ENCODE measurements at places on chromosomes 3 and 15.

- no peak for DNase-seq
These were observed 420 bp downstream of the KCNH8 start for GRCh38 chr3:19148768-19149091.

- peak; percentile 41 for DNase-seq
These were observed 84.7 kb downstream of the SEC22A start for GRCh38 chr3:123286308-123287023.

DNA sequence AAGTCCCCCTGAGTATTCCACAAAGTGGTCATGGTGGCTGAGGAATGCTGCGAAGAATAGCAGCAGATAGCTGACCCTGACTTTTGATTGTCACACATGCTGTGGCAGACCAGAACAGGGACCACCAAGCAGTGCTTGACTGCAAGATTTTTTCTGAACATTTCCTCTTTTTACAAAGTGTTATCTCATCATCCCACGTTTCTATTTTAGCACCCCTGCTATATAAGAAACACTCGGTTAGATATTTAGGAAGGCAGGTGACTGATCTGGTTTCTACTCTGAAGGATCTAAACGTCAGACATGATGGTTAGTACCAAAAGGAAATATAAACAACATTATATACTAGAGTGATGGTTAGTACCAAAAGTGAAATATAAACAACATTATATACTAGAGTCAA is 9.1 kb downstream of the SLC25A26 start:
- no peak for DNase-seq

DNA sequence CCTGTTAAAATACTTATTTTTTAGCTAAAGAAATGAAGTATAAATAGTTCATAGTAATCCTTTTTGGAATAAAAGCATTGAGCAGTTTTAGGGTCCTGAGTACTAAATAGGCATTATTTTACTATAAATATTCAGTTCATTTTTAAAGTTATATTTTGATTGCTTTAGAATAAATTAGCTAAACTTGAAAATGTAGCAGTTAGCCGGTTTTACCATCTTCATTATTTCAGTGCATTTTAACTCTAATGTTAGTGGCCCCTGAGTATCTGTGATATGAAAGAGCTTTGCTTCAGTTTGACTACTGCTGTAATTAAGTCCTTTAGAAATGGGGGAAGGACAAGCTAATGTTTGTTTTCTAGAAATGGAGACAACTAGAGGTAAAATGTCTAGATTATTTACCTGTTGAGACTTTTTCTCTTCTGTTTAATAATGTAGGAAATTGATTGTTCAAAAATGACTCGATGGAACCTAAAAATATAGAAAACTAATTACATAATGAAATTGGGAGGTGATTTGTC is 3.6 kb downstream of the SMC4 start:
- DNase-seq, result no peak

DNA sequence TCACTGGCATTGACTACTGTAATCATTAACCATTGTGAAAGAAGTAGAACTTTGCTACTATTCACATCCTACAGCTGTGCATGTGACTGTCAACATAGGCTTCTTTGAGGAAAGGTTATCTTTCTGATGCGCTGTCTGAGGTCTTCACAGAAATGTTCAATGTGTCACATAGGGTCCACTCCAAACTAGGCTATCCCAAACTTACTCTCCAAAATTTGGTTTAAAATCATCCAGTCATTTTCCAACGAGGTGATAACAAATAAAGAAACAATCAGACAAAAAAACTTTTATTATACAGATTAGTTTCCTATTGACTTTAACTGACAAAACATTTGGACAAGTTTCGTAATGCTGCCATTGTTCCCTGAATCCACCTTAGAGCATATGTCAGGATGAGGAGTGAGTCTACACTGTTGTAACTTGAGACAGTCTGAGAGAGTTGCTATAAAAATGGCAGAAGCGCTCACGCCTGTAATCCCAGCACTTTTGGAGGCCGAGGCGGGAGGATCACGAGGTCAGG is 511.6 kb downstream of the PLOD2 start:
- DNase-seq, result no peak

DNA sequence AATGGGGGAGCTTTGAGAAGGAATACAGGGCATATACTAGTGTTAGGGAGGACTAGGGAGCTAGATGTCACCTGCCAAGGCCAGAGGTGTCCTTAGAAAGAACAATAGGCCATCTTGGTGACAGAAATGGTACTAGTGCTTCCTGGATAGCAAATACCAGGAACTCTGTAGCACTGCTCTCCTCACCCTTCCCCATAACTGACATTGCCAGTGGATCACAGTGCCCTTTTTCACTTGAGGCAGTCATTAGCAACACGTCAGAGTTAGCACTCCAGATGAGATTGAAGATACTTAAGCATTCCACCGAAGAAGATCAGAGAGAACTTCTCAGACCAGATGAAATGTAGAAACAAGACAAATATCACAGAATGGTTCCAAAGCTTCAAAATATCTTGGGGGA is 103.1 kb upstream of the PDZRN3 start:
- DNase-seq, result no peak

DNA sequence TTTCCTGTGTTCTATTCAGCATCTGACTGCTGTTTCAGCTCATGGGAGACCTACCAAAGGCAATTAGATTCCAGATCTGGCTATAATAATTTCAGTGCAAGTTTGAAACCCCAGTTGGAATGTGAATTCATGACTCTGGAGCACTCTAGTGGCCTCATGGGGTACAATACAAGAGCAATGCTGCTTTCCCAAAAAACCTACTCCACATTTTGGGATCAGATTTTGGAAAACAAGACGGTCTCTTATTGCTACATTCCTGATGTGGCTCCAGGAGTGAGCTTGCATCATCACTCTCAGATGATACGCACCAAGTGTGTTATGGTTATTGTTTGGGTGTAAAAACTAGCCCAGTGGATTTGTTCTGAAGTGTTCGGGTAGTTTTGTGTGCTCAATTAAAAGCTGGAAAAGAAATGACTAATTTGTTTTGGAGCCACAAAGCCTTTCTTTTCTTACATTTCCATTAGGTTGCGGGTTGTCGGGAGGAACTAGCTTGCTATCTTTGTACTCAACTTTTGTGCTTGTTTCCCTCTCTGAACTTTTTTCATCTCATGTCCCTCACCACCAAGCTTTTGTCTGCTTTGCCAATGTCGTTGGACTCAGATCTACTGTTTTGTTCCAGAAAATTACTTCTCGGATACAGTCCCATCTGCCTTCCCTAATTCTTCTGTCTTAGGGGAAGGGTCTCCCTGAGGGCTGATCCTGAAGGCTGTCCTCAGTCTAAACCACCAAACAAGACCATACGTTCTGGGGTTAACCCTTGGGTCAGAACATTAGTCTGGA is 272.1 kb downstream of the BBX start:
- DNase-seq, result no peak

DNA sequence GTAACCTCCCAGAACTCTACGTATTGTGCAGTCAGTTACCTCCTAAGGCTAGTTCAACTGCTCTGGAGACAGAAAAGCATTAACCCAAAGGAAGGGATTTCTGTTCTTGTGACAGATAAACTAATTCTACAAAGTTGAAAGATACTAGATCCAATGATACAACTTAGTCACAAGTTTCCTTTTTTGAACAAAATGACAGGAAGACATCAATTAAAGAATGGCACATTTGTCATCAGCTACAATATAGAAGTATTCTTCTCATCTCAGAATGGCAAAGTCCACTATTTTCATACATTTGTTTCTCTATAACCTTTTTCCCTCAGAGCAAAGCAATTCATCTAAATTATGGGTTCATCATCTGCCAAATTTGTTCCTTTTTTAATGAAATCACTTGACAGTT is 43.7 kb downstream of the ISL2 start:
- no peak for DNase-seq
